ENCODE measurements at places on chromosomes 6 and 20.
A peak's percentile ranks its signal among the peaks of the same experiment; 100 is the strongest.

- DNase-seq, result no peak
Observed at GRCh38 chr6:156719395-156719719, 57.8 kb upstream of the ARID1B start.

DNA sequence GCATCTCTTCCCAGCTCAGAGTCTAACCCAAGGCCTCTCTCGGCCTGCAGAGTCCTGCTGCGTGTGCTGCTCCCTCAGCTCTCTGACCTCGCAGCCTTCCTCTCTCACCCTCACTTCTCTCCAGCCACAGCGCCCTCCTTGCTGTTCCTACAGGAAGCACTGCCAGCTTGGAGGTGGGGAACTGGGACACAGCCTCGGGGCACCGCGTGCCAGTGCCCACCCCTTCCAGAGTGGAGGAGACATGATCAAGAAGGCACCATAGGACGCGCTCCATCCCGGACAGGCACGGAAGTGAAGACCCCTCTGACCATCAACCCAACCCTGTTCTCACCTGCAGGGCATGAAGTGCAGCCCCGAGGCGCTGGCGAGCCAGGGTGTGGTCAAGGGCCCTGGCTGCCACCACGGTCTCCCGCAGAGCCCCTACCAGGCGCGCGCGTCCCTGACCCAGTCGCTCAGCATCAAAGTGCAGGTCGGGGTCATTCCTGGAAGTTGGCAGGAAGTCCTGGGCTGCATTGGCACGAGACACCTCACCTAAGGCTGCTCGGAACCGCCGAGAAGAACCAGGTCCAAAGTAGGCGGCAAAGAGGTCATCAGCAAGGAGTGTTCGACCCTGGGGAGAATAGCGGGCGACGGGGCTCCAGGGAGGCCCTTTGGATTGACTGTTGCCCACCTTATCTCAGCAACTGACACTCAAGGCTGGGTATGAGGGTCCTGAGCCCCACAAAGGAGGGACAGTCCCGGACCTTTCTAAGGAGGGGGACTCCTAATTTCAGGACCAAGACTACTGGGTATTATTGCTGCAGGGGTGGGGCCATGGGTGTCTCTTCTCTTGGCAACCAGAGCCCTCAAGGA lies 1.3 kb downstream of the VWA7 start:
- DNase-seq, result no peak

GRCh38 chr20:3311623-3312022 lies 72.6 kb upstream of the SLC4A11 start:
- DNase-seq, result no peak

DNA sequence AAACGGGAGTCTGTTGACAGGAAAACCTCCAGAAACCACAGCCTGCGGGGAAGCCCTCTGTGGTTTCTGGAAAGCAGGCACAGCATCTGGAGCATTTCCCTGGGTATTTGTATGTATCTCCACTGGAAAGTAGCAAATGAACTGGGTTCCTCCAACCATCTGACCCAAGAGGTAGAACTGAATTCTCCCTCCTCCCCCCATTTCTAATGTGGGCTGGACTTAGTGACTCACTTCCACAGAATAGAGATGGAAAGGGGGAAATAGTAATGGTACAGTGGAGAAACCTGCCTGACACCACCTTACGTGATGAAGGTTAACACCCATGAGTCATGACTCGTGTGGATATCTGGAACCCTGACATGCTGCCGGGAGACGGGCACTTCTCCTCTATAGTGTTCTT lies 51.9 kb upstream of the XRN2 start:
- DNase-seq, result no peak

DNA sequence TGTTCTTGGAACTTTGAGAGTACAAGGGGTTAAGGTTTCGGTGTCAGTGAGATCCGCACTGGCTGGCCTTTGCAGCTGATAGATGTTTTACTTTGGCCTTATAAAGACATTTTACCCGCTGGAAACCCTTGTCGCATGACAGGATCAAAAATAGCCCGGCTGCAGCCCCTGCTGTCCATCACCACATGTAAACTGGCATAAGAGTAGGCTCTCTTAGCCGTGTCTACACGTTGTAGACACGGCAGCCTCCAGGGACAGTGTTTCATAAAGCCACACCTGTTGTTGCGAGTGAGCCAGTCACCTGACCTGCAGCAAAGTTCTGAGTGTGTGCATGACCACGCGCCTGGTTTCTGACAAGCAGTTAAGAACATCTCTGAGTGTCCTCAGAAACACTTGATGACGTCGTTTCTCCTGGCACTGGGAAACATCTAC lies 8.5 kb downstream of the RBM24 start:
- no peak for DNase-seq

- DNase-seq, result no peak
Observed at GRCh38 chr20:35539756-35540212, 2.1 kb upstream of the ERGIC3 start.

GRCh38 chr6:35757456-35758123 lies 18.8 kb upstream of the CLPSL2 start:
- DNase-seq, result no peak

GRCh38 chr6:108920751-108921150 lies 72.5 kb downstream of the ARMC2 start:
- DNase-seq, result no peak

- DNase-seq, result no peak
Observed at GRCh38 chr20:53322651-53323050, 271.0 kb downstream of the ZNF217 start.

DNA sequence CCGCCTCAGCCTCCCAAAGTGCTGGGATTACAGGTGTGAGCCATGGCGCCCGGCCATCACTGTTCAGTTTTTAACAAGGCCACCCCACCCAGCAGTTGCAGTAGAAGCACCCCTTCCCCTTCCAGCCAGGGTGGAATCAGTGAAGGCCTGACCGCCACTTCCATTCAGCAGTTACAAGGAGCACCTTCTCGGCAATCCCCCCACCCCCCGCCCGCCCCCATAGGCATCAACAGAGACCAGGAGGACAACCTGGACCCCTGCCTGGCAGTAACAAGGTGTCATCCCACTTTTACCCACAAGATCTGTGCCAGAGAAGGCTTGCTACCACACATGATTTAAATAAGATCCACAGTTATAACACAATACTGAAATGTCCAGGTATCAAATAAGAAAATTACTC lies 23.1 kb downstream of the NCR2 start:
- DNase-seq, result peak; percentile 22

- no peak for DNase-seq
Observed at GRCh38 chr20:63602321-63602720, 24.6 kb downstream of the GMEB2 start.

- no peak for DNase-seq
Observed at GRCh38 chr20:3084986-3085360, 449 bp upstream of the AVP start.

GRCh38 chr20:63369724-63370617 lies 8.8 kb upstream of the CHRNA4 start:
- no peak for DNase-seq

GRCh38 chr6:81806793-81807565 lies 54.5 kb upstream of the TENT5A start:
- DNase-seq, result no peak

GRCh38 chr20:3670511-3670910 lies 7.3 kb upstream of the GFRA4 start:
- no peak for DNase-seq

GRCh38 chr20:14282140-14282539 lies 55.3 kb downstream of the FLRT3 start:
- no peak for DNase-seq

DNA sequence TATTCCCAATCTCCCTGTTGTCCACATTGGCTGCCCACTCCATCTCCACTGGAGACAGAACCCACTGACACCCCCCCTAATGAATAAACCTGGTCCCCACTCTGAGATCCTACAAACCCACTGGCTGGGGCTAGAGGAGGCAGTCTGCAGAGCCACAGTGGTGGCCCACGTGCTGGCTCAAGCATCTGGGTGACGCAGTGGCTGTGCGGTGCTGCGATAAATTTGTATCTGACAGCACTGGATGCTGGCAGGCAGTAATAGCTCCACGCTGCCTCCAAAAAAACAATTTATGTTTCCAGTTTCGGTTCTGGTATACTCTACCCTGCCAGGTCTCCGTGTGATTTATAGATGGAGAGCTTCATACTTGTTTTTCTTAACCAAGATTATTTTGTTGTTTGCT lies 87.1 kb upstream of the SYNDIG1 start:
- DNase-seq, result no peak

DNA sequence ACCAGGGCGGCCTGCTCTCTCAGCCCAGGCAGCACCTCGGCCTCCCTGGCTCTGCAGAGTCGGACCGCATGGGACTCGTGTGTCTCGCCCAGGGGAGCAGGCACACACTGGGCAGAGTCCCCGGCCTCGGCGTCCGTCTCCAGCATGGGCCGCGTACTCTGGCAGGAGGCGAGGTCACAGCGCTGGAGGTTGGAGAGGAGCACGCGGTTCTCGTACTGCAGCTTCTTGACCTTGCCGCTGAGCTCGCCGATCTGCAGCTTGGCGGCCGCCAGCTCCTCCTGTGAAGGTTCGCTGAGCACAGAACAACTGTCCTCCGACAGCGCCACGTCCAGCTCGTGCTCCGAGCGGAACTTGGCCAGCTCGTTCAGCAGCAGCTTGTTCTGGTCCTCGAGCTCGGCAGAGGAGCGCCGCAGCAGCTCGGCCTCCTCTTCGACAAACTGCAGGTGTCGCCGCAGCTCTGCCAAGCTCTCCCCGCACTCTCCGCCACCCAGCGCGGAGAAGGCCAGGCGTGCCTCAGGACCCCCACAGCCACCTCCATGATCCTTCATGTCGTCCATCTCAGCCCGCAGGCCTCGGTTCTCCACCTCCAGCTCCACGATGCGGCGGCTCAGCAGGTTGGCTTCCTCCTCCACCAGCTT lies 42.0 kb upstream of the DSN1 start:
- DNase-seq, result no peak

DNA sequence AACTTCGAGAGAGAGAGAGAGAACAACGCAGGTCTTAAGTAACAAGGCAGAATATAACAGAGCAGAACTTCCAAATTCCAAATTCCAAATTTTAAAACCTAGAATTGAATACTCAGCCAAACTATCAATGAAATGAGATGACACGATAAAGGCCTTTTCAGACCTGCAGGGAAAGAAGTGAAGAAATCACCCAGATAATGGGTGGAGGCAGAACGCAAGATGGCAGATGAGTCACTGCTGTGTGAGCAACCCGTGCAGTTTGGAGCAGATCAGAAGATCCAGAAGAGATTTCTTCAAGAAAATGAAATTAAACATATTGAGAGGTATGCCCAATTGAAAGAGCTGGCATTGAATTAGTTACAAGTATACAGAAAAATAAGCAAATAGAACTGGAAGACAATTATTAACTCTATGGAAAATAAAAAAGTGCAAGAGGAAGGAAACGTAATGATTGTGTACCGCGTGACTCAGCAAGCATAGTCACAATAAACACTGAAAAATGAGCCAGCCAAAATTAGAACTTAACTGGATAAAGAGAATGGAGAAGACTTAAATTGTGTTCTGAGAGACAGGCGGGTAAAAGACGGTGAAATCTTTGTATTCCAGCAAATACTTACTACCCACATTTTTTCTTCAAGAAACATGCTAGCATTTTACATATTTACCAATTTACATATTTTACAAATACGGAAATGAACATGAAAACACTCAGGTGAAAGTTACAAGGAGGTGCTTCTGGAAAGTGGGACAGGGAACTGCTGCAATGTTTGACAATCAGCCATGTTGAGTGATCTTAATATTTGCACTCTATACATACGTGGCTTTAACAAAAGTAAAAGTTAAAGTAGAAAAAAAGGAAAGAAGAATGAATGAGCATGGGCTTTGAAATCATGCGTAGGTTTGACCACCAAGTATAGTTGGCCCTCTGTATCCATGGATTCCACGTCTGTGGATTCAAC lies 87.9 kb upstream of the CDYL start:
- no peak for DNase-seq

DNA sequence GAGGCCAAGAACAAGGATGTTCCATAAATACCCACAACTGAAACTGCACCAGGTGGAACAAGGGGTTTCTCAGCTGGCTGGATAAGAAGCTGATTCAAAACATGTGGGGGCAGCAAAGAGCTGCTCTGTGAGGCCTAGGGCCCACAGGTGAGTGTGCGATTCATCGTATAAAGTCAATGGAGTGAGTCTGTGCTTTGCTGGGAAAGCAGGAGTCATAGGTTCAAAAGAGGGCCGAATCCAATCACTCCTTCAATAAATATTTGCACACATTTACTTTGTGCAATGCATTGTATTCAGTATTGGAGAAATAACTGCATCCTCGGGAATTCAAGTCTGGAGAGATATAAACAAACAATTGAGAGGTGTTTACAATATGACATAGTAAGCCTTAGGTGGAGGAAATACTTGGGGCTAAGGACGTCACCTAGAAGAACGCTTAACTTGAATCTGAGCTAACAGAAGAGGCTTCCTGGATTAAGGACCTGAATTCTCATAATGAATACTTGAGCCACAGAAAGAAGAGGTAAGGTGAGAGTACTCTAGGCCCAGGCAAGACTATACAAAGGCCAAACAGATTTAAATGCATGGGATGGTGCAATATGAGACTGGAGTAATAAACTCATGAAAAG lies 83.7 kb upstream of the TMEM30A start:
- no peak for DNase-seq

- DNase-seq, result no peak
Observed at GRCh38 chr6:112305795-112306564, 41.1 kb upstream of the RFPL4B start.

GRCh38 chr20:43917380-43917779 lies 2.7 kb downstream of the TOX2 start:
- peak; percentile 68 for DNase-seq

All from cardiac septum (tissue), 1 donor.